ENCODE measurements at places on chromosomes 7 and 10. TPM values are rescaled to one million over a fixed set of nuclear protein-coding genes. Genes with fewer than 3 reads are reported as not detected.

GRCh38 chr10:127356360-127356759 is 160.0 kb upstream of the INSYN2A start:
- no peak overlapping the region for H3K27ac ChIP-seq
- no peaks in the 10 kb centered on the region for H3K36me3 ChIP-seq
- no peak overlapping the region for H3K4me3 ChIP-seq
- no peak for DNase-seq
- no peaks in the 10 kb centered on the region for H3K27me3 ChIP-seq

DNA sequence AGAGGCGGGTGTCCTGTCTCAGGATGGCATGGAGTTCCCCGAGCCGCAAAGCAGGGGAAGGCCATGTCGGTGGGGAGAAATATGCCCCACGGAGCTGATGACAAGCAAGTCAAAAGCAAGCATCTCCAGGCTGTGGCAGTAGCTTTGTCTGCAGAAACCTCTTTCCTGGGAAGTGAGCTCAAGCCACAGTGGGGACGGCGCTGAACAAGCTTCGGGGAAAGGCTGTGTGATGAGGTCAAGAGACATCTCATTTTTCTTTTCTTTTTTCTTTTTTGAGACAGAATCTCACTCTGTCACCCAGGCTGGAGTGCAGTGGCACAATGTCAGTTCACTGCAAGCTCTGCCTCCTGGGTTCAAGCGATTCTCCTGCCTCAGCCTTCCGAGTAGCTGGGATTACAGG is 62.6 kb downstream of the ELFN1 start:
- H3K27ac ChIP-seq = no peak overlapping the region
- DNase-seq = no peak
- no peaks in the 10 kb centered on the region for H3K4me1 ChIP-seq
- no peaks in the 10 kb centered on the region for H3K36me3 ChIP-seq
- no peak overlapping the region for H3K4me3 ChIP-seq

The LRRC61 gene
- 8.6 TPM for polyA plus RNA-seq

The CAMK2B gene
- polyA plus RNA-seq = 12.1 TPM

The NEBL gene
- polyA plus RNA-seq = 26.4 TPM

DNA sequence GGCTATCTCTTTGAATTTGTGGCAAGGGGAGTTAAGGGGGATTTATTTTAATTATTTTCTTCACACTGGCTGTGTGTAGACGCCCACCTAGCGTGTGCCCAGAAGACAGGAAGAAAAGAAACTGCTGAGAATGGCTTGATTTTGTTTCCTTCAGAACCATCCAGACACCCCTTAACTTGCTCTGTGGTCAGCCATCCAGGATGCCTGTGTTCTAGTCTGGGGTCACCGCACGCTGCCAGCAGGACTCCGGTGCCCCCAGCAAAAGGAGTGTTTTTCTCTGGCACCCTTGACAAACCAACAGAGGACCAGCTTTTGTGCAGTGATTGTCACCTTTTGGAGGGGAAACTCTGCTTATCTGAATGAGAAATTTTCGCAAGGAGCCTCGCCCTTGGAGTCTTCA is 5.3 kb downstream of the DDC start:
- H3K4me3 ChIP-seq = no peak overlapping the region
- H3K4me1 ChIP-seq = no peaks in the 10 kb centered on the region
- H3K27ac ChIP-seq = no peak overlapping the region
- no peaks in the 10 kb centered on the region for H3K36me3 ChIP-seq
- H3K27me3 ChIP-seq = no peaks in the 10 kb centered on the region
- no peak for DNase-seq

DNA sequence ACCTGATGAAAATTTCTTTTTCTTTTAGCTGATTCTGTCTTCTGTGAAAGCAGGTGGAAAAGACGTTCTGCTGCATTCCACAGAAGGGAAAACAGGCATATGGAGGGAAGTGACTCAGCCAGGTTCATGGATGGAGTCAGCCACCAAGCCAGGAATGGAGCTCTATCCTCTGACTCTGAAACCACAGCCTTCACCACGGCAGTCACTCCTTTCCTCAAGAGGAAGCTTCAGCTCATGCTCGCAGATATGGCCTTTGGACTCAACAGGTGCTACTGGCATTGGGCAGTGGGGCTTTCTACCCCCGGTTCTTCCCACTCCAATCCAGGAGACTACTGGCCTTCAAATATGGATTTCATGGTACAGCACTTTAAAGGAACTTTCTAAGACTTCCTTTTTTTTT is 11.5 kb upstream of the PLAU start:
- no peak for DNase-seq
- H3K36me3 ChIP-seq = no peaks in the 10 kb centered on the region
- H3K4me3 ChIP-seq = no peak overlapping the region
- H3K27me3 ChIP-seq = no peaks in the 10 kb centered on the region
- no peak overlapping the region for H3K27ac ChIP-seq
- no peaks in the 10 kb centered on the region for H3K4me1 ChIP-seq

DNA sequence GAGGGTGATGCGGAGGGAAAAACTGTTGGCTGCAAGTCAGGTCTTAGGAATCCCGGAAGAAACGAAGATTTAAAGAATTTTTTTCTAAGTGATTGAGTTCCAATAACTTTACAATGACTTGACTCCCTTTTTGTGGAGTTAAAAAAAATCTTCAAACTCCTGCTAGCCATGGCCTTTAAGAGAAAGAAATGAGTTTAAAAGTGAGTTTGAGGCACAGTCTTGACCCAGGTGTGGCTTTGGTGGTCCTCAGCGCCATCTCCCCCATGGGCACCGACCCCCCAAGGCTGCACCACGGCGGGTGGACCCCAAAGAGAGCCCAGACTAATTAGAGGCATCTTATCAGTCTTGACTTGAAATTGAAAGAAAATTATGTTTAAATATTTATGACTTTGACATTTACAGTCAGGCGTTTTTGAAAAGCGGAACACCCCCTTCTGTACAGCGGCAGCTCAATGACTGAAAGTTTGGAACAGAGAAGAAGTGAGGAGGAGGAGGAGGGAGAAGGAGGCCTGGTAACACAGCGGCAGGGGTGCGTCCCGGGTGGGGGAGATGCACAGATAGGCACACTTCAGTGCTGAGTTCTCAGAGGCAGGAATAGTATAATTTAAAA is 349.6 kb downstream of the DNAJB6 start:
- H3K27ac ChIP-seq = no peak overlapping the region
- no peak for DNase-seq
- no peak overlapping the region for H3K4me3 ChIP-seq
- H3K36me3 ChIP-seq = no peaks in the 10 kb centered on the region
- H3K4me1 ChIP-seq = peaks cover 9% of the 10 kb centered on the region
- peaks cover 86% of the 10 kb centered on the region for H3K27me3 ChIP-seq

The ERV3-1 gene
- 9.6 TPM for polyA plus RNA-seq

DNA sequence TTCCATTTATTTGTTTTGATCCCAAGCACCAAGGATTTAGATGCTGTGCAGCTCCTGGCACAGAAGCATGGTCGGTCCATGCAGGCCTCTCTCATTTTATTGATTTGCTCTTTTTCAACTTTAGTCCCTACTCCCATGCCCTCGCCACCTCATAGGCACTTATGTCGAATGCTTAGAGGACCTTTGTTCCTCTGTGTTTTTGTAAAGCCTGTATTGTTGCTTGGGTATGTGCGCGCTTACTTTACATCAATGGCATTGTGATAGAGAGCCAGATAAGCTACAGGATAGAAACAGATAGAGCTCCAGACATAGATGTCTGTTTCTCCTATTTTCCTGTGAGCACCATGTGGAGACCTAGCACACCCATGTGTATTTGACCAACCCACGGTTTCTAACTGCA is 225.0 kb downstream of the PAXIP1 start:
- H3K27ac ChIP-seq = no peak overlapping the region
- no peaks in the 10 kb centered on the region for H3K4me1 ChIP-seq
- H3K36me3 ChIP-seq = no peaks in the 10 kb centered on the region
- no peak overlapping the region for H3K4me3 ChIP-seq
- no peaks in the 10 kb centered on the region for H3K27me3 ChIP-seq

GRCh38 chr7:125450749-125451148 is 521.1 kb upstream of the POT1 start:
- H3K27ac ChIP-seq = no peak overlapping the region
- no peaks in the 10 kb centered on the region for H3K36me3 ChIP-seq
- no peak for DNase-seq
- no peaks in the 10 kb centered on the region for H3K27me3 ChIP-seq

- no peaks in the 10 kb centered on the region for H3K36me3 ChIP-seq
- no peak overlapping the region for H3K4me3 ChIP-seq
- no peak overlapping the region for H3K27ac ChIP-seq
- H3K4me1 ChIP-seq = no peaks in the 10 kb centered on the region
- DNase-seq = no peak
Observed at GRCh38 chr7:148485618-148486017, 104.9 kb upstream of the C7orf33 start.

DNA sequence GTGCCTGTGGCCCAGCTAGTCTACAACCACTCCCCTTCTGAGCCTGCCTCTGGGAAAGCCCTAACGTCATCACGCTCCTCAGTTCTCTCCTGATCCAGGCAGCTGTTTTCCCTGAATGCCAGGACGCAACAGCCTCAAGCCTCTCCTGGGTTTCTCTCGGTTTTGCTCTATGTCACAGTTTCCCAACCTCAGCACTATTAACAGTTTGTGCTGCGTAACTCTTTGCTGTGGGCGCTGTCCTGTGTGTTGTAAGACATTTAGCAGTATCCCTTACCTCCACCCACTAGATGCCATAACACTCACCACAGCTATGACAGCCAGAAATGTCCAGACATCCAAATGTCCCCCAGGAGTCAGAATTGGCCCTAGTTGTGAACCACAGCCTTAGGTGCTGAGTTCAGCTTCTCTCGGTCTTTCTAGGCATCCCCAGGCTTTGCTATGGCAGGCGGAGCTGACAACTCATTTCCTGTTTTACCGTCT is 226.3 kb upstream of the NPVF start:
- H3K4me3 ChIP-seq = no peak overlapping the region
- H3K36me3 ChIP-seq = no peaks in the 10 kb centered on the region
- H3K4me1 ChIP-seq = peaks cover 36% of the 10 kb centered on the region

GRCh38 chr10:61963669-61964058 is 62.2 kb downstream of the ARID5B start:
- no peaks in the 10 kb centered on the region for H3K27me3 ChIP-seq
- no peak overlapping the region for H3K27ac ChIP-seq

DNA sequence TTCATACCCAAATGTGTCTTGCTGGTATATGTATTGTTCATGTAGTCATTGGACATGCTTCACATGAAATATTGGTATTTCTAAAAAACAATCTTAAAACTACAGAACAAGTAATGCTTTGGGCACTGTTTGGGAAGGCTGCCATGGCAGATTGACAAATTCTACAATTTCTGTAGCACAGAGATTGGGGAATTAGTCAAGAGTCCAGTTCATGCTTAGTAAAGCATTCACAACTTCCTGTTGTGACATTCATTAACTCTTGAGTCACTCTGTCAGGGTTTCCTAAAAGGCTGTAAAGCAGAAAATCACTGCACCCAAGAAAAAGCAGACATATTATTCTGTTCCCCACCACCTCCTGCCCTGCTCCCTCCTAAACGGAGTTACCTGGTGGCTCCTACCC is 398.9 kb downstream of the PHTF2 start:
- DNase-seq = no peak
- H3K4me3 ChIP-seq = no peak overlapping the region
- H3K4me1 ChIP-seq = no peaks in the 10 kb centered on the region
- H3K27ac ChIP-seq = no peak overlapping the region

DNA sequence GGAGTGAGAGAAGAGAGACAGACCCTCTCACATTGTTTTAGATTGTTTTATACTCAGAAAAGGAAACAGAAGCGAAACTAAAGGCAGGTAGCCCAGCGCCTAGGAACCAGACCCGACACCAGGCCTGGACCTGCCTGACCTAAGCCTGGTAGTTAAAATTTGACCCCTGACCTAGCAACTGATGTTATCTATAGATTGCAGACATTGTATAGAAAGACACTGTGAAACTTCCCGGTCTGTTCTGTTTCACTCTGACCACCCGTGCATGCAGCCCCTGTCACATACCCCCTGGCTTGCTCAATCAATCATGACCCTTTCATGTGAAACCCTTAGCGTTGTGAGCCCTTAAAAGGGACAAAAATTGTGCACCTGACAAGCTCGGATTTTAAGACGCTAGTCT is 31.6 kb downstream of the VIPR2 start:
- no peak overlapping the region for H3K27ac ChIP-seq
- DNase-seq = no peak
- H3K27me3 ChIP-seq = peaks cover 4% of the 10 kb centered on the region
- no peaks in the 10 kb centered on the region for H3K4me1 ChIP-seq
- no peaks in the 10 kb centered on the region for H3K36me3 ChIP-seq

DNA sequence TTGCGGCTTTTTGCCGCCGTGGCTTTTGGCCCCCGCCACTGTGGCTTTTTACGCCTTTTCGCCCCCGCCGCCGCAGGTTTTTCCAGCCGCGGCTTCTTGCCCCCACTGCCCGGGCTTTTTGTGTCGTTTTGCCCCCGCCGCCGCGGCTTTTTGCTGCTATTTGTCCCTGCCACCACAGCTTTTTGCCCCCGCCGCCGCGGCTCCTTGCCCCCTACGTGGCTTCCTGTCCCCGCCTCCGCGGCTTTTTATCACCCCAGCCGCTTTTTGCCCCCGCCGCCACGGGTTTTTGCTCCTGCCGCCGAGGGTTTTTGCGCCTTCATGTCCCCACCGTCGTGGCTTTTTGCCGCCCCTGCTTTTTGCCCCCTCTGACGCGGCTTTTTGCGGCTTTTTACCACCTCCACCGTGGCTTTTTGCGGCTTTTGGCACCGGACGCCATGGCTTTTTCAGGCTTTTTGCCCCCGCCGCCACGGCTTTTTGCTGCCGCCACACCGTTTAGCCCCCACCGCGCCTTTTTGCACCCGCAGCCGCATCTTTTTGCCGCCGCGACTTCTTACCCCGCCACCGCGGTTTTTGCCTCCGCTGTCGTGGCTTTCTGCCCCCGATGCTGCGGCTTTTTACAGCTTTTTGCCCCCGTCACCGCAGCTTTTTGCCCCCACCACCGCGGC is 637.0 kb downstream of the ZNF716 start:
- H3K4me3 ChIP-seq = no peak overlapping the region
- H3K36me3 ChIP-seq = no peaks in the 10 kb centered on the region
- H3K27me3 ChIP-seq = no peaks in the 10 kb centered on the region
- DNase-seq = no peak
- no peaks in the 10 kb centered on the region for H3K4me1 ChIP-seq

DNA sequence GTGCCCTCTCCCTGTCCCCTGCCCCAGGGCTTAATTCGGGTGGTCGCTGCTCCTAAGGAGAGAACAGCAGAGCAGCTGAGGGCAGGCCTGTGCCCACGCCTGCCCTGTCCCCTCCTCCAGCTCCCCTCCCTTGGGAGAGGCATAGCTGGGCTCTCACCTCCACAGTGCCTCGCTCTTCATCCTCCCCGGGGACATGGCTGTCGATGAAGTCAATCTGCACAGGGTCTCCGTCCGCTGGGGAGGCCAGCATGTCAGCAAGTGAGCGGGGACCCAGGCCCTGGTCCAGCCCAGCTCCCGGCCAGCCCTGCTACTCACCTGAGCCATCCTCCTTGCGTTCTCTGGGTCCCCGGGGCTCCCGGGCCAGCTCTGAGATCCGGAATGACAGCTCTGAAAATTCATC is 3.8 kb upstream of the SAP25 start:
- H3K27ac ChIP-seq = no peak overlapping the region
- no peaks in the 10 kb centered on the region for H3K27me3 ChIP-seq
- H3K36me3 ChIP-seq = peaks cover 82% of the 10 kb centered on the region
- H3K4me1 ChIP-seq = peaks cover 4% of the 10 kb centered on the region
- no peak for DNase-seq

All from adrenal gland (tissue), 19 donors.